Suprapubic skin (tissue), 4 donors: ENCODE measurements at places on chromosomes 7 and 10.
A peak's percentile ranks its signal among the peaks of the same experiment; 100 is the strongest.

DNA sequence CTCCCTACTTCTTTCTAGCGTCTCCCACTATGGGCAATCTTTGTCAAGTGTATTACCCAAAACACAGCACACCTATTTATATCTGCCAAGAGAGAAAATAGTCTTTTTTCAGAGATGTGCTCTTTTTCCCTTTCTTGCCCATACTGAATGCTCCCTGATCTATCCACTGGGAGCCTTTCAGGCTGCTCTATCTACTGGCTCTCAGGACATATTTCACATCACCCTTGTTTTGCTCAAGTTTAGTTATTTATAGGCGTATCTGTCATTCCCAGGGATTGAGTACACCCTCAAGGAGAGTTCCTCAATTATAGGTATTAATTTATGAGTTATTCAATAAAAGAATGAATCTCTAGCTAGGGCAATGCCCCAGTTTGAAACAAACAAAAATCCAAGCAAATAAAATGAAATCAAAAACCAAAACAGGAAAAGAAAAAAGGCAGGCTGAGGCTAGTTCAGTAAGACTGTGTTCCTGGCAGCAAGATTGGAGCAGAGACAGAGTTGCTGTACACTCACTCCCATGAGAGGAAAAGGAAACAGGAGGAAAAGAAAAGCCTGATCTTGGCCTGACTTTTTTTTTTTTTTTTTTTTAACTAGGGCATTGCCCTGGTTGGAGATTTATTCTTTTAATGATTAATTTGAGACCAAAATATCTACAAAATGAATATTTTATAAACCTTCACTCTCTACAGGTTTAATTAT, 665.9 kb upstream of the PCDH15 start:
- no peak for DNase-seq

- DNase-seq = peak; percentile 89
Measured at GRCh38 chr10:102775935-102776669, 32.4 kb downstream of the WBP1L start.

DNA sequence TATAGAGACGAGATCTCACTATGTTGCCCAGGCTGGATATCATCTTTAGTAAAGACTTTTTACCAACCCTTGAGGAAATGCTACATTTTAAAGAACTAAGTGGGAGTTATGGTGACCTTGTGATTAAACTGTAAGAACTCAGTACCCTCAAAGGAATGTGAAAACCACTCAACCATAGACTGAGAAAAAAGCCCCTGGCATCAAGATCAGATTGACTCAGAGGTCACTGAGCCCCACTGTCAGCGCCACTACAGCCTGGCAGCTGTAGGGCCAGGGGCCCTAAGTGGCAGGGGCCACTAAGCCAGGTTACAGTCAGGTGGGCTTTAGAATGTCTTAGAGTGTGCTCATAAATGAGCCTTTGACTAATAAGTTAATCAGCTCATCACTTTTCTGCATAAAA, 55.9 kb downstream of the APBB1IP start:
- no peak for DNase-seq

GRCh38 chr7:7582596-7582995, 15.9 kb downstream of the MIOS start:
- DNase-seq = no peak

GRCh38 chr7:21743493-21743892, 200.7 kb downstream of the DNAH11 start:
- DNase-seq = no peak

GRCh38 chr10:73095481-73096021, 1.1 kb downstream of the P4HA1 start:
- DNase-seq = no peak

DNA sequence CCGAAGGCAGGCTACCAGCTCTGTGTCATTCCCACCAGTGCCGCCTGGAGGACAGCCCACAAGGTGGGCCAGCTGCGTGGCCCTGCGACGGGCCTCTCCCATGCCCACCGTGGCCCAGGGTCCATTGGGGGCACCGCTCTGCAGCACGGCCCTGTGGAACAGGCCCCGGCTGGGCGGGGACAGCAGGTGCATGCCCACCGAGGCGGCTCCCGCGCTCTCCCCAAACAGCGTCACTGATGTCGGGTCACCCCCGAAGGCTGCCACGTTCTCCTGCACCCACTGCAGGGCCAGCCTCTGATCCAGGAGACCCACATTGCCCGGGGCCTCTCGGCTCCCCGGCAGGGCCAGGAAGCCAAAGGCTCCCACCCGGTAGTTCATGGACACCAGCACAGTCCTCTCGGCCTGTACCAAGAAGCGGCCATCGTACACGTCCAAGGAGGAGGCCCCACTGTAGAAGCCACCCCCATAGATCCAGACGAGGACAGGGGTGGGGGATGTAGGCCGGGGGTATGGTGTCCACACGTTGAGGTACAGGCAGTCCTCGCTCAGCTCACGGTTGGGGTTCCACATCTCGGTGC, 2.3 kb downstream of the ACHE start:
- DNase-seq = no peak

- DNase-seq = no peak
Measured at GRCh38 chr10:101182936-101183335, 46.3 kb downstream of the LBX1 start.

DNA sequence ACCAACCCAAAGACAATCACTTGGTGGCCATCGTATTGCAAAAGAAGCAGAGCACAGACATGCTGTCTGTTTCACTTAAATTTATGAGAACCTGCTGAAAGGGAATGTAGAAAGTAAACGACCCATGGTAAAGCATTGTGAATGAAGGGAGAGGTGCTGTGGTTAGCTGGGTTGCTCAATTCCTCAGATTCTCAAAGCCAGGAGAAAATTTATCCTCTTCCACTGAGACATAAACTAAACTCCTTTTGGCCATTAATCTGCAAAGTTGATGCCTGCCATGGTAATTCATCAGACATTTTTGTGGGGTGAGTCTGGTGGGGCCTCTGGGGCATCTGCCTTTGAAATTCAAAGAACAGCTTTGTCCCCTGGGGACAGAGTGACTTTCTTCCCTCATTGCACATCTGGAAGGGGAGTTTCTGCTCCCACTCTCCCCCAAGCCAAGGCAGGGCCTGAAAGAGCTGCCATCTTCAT, 951.0 kb downstream of the LRMDA start:
- DNase-seq = no peak

DNA sequence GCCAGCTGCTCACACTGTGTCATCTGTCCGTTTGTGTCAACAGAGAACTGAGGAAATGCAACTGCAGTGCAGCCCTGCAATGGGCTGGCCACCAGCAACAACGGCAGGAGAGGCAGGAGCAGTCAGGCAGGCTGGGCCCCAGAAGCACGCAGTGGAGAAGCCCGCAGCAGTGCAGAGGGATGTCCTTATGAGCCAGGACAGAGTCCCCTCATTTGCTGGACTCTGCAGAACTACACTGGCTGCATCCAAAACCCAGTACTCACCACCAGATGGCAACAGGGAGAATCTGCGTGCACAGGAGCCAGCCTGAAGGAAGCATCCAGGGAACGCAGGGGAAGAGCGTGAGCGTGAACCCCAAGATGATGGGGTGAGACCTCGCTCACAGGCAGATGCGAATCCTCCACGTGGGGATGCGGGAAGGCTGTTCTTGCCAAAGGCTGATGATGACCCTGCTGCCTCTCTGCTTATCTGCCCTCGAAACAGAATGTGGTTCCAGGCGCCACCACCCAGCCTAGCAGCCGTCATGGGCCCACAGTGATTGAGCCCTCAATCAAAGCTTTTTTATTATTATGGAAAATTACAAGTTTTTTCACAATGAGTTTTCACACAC, 232.1 kb downstream of the PTPRN2 start:
- DNase-seq = peak; percentile 24

DNA sequence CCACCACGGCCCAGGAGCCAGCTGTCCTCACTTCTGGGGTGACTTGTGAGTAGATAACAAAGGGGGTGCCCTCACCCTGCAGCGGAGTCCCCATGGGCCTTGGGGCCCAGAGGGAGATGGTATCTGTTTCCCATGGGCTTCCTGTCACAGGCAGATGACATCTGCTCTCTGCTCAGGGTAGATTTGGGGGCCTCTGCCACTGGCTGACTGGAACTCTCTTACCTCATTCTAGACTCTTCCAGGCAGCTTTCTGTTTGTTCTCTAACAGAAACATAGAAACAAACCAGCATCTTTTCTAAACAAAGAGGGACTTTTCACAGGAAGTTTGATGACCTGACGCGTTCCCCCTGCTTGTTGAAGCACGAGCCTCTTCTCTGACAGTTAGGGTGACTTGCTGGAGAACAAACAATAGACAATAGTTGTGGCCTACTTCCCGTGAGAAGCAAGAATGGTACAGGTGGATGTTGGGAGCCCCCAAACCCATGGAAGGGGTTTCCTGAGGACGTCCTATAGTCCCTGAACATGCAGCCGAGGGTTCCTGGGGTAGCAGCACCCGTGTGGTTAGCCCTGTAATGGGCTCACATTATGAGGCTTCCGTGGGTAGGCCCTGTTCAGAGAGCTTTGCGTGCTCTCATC, 61.6 kb downstream of the GRK5 start:
- no peak for DNase-seq

GRCh38 chr10:118264838-118265470, 77.2 kb downstream of the FAM204A start:
- DNase-seq = no peak

- no peak for DNase-seq
Measured at GRCh38 chr10:50472914-50473313, 150.8 kb downstream of the SGMS1 start.

DNA sequence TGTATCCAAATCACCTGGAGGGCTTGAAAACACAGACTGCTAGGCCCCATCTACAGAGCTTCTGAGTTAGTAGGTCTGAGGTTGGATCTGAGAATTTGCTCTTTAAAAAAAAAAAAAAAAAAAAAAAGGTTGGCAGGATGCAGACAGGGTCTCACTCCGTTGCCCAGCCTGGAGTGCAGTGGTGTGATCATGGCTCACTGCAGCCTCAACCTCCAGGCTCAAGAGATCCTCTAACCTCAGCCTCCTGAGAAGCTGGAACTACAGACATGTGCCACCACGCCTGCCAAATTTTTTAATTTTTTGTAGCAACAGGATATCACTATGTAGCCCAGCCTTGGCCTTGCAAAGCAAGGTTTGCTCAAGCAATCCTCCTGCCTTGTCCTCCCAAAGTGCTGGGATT, 8.0 kb downstream of the GDI2 start:
- DNase-seq = no peak

DNA sequence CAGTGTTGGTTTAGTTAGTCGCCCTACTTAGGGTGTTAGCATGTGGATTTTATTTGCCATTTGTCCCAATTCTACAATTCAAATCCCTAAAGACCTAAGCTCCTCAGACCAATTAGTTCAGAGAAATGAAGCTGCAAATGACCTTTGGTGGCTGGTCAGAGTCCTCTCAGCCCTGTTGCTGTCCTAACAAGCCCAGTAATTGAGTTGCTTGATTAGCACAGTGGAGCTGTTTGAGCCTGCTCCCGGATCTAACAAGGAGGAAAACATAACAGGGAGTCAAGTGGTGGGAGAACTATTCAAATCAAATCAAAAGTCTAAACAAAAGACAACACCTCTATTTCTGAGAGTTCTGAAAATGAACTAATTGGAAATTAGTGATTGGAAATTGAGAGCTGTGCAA, 22.1 kb downstream of the ZDHHC6 start:
- no peak for DNase-seq

DNA sequence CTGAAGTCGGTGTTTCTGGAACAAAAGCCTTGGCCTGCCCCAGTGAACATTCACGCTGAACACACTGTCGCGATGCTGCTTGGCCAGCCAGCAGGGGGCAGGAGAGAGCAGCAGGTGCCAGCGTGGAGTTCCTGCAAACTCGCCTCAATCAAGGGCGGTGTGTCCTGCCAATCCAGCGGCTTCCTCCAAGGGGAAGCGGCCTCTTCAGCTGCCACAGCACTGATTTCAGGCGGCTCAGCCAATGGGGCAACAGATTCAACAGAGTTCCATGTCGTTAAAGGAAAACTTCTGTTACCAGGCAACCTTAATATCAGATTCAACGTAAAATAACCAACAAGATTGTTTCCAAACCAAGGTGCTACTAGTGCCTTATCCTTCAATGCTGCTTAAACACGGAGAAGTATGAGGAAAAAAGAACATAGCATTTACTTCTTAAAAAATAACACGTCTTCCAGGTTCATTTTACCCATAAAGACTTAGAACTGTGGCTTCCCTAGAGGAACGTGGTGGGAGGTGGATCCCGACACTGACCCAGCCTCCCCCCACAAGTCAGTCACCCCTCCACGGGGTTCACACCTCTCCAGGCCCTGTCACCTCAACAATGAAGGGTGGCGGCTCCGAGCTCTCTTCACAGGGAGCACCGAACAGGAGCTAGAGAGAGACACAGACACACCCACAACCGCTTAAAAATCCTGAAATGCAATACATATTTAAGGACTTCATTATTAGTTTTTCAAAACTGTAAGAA, 178.2 kb downstream of the DIP2C start:
- peak; percentile 95 for DNase-seq

GRCh38 chr7:45663167-45663921, 89.2 kb downstream of the ADCY1 start:
- DNase-seq = peak; percentile 76

GRCh38 chr7:145850636-145851035, 266.0 kb upstream of the CNTNAP2 start:
- DNase-seq = no peak

- DNase-seq = no peak
Measured at GRCh38 chr10:85642421-85643170, 724.0 kb downstream of the GRID1 start.

DNA sequence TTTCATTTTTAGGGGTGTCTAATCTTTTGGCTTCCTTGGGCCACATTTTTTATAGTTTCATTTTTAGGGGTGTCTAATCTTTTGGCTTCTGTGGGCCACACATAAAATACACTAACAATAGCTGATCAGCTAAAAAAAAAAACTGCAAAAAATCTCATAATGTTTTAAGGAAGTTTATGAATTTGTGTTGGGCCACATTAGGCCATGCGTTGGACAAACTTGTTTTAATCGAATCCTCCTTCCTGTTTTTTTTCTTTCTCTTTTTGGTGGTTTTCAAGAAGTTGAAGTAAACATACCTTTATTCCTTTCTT, 37.4 kb downstream of the ZNRF2 start:
- DNase-seq = no peak

DNA sequence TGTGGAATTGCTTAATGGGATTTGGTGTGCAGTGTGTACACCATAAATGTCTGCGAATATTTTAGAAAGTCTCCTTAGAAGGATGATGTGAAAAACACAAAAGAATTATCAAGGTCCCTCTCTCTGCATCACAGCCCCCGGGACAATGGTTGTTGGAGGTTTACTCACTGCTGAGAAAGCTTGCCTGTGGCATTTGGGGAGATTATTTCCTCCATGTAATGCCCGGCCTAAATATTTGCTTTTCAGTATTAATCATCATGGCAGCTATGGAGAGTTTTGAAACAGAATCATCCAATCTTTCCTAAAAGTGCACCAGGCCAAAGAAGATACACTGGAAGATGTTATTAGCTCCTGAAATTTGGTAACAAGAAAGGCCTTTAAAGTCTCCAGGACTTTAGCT, 113.8 kb upstream of the ADCY1 start:
- DNase-seq = no peak

GRCh38 chr7:106071999-106072714, 40.0 kb downstream of the SYPL1 start:
- DNase-seq = no peak

- no peak for DNase-seq
Measured at GRCh38 chr7:111741811-111742240, 179.5 kb upstream of the IMMP2L start.

- no peak for DNase-seq
Measured at GRCh38 chr10:127534074-127534473, 15.0 kb upstream of the NPS start.

GRCh38 chr7:1503390-1503789, 799 bp downstream of the INTS1 start:
- DNase-seq = no peak

- DNase-seq = peak; percentile 4
Measured at GRCh38 chr10:123564631-123565030, 101.5 kb upstream of the GPR26 start.

- no peak for DNase-seq
Measured at GRCh38 chr7:120276720-120277119, 3.7 kb downstream of the KCND2 start.
